ENCODE measurements at places on chromosomes 16 and 17.
A peak's percentile ranks its signal among the peaks of the same experiment; 100 is the strongest.

GRCh38 chr16:57271867-57272495 lies 12.5 kb downstream of the PLLP start:
- no peak for DNase-seq

GRCh38 chr16:87436225-87437172 lies 44.4 kb downstream of the MAP1LC3B start:
- no peak for DNase-seq

DNA sequence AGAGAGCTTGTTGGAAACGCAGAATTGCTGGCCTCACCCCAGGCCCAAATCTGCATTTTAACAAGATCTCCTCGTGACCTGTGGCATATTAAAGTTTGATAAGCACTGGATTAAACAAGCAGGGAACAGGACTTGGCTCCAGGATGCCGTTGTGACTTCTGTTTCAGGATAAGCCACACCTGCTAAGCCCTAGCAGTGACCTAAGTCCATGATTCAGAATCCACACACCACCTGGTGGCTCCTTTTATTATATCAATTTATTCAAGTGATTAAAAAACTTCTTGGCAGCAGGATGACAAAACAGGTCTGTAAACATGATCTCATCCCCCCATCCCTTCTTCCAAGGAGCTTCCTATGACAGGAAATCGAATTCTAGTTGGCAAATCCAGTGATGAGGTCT lies 9.1 kb downstream of the NAGPA start:
- DNase-seq = no peak

DNA sequence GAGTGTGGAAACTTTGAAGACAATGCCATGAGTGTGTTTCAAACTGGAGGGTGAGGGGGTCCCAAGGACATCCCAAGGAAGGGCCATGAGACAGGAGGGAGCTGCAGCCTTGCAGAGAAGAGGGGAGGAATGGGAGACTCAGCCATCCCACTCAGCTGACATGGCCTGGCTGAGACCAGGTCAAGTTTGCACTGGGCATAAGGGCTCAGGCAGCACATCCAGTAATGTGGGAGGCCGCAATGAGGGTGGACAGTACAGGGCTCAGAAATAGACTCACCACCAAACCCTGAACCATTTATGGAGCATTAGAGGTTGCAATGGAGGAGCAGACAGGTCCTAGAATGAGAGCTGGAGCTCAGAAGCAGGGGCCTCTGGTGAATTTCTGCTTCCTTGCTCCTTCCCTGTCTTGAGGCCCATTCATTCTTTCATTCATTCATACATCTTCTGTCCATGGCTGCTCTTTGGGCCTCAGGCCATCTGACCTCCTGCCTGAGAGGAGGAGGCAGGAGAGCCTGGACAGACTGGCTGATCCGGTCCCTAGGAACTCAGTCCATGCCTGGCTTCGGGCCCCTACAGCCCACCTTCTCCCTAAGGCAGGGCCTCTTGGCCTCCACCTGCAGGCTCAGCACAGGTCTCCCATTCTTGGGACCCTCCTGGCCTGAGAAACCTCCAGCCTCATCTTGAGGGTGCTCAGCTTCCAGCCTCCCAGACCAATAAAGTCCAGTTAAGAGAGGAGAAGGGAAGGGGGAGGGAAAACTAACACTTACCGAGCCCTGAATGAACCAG lies 70.5 kb upstream of the CDH5 start:
- DNase-seq = no peak

GRCh38 chr17:74592087-74592990 lies at the start of gene CD300LD:
Gene CD300LD, minus strand, starts transcription at chr17:74592283. Its CDS starts 81 bp downstream, at chr17:74592202.
- no peak for DNase-seq

DNA sequence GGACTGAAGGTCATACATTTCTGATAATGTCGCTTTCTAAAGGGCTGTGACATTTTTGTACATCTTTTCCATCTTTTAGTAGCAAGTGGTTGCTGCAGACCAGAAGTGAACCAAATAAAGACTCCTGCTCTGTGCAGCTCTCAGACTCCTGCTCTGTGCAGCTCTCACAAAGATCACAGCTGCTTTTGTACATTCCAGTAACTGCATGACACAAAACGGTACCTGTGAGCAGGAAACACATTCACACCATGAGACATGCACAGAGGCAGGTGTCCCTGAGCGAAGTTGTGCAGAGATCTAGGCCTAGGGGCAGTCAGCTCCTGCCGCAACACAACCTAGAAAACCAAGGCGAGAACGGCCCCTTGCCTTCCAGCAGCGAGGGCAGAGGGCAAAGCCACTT lies 67.5 kb downstream of the KLHDC4 start:
- DNase-seq = no peak

DNA sequence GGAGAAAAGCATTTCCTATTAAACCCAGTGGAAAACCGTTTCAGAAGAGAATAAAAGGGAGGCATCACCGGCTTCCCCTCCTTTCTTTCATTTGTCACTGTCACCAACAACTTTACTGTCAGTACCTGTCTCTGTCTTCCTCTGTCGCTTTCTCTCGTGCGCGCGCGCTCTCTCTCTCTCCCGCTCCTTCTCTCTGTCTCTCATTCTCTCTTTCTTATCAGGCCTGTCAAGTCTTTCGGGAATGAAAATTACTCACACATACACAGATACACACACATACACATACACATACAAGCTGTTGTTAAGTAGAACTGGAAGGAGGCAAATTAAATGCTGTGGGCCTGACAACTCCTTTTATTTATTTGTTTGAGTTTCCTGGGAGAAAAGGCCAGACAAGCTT lies 17.6 kb downstream of the MYOCD start:
- no peak for DNase-seq

- DNase-seq = peak; percentile 63
These were observed 18.8 kb upstream of the GAA start for GRCh38 chr17:80082403-80083135.

GRCh38 chr16:89093602-89094251 lies at the start of gene ACSF3:
Gene ACSF3, plus strand, starts transcription at chr16:89093852. Its CDS starts 6,830 bp downstream, at chr16:89100682.
- DNase-seq = no peak

DNA sequence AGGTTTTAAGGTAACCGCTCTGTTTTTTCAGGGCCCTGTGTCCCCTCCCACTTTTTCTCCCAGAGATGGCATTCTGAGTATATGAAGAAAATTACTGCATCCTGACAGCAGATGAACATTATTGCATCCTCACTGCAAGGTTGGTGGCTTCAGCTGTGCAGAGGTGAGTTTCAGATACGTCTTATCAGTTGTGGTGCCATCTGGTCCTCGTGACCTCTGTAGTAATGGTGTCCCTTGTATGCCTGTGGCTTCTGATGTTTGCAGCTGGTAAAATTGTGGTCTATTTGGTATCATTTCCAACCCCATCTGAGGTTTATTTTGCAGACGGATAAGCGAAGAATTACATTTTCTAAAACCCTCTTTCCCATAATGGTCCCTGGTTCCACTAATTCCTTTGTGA lies 417.0 kb downstream of the HS3ST3B1 start:
- no peak for DNase-seq

- DNase-seq = no peak
These were observed 2.3 kb downstream of the RPRML start for GRCh38 chr17:46976626-46977270.

DNA sequence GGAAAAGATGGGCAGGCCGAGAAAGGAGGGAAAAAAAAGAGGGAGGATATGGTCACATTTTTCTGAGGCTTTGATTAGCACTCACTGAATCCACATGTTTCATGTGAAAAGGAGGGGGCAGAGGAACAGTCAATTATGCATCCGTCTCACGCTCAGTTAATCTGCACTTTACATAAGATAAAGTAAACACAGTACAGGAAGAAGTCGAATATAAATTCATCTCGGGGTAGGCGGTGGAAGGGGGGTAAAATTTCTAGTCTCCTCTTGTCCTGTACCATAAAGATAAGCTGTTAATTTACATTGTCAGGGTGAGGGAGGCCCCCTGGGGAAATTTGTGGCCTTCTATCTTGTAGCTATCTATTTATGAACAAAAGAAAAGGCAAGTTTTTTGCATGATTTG lies 73.1 kb upstream of the CES5A start:
- no peak for DNase-seq

GRCh38 chr17:75262112-75262606 lies 480 bp downstream of the MRPS7 start:
- no peak for DNase-seq

DNA sequence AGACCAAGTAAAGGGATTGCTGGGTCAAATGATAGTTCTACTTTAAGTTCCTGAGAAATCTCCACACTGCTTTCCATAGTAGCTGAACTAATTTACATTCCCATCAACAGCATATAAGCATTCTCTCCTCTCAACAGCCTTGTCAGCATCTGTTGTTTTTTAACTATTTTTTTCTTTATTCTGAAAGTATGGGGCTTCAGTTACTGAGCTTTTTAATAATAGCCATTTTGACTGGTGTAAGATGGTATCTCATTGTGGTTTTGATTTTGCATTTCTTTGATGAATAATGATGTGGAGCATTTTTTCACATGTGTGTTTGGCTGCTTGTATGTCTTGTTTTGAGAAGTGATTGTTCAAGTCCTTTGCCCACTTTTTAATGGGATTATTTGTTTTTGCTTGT lies 2.5 kb downstream of the KRTAP2-2 start:
- DNase-seq = no peak

- no peak for DNase-seq
These were observed 73.3 kb downstream of the RPH3AL start for GRCh38 chr17:279331-279730.

DNA sequence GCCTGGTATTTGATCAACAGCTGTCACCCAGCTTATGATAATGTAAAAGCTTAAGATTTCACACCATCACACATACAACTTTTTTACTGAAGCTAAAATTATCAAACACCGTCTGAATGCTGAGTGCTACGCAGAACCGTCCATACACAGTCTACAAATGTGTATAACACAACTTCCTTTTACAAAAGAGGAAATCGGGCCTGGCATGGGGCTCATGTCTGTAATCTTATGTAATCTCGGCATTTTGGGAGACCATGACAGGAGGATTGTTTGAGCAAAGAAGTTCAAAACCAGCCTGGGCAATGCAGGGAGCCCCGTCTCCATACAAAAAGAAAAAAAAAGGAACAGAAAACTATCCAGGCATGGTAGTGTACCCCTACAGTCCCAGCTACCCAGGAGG lies 19.6 kb upstream of the QRICH2 start:
- DNase-seq = no peak

DNA sequence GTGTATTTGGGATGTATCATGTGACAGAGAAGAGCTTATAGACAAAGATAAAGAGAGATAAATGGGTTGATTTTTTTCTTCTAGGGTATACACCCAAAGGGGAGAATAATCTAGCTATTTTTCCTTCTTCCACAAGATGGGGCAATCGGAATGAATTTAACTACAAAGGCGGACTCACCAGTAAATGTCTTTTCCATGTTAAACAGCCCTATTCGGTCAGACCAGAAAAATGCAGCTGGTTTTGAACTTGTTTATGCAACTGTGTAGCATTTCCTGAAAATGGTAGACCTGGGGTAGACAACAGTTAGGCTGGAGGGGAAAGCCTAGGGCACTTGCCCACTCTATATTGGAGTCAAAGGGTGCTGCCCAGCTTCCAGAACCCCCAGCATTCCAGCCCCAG lies 477.1 kb downstream of the TOX3 start:
- DNase-seq = no peak

DNA sequence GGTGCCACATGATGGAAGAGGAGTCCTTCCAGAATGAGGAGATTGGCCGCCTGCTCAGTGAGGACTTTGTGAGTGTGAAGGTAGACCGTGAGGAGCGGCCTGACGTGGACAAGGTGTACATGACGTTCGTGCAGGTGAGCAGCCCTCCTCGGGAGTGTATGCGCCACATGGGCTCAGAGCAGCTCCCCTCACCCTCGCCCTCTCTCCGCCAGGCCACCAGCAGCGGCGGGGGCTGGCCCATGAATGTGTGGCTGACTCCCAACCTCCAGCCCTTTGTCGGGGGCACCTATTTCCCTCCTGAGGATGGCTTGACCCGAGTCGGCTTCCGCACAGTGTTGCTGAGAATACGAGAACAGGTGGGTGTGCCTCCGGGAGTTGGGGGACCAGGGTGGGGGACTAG lies 1.9 kb downstream of the SPATA20 start:
- DNase-seq = no peak

DNA sequence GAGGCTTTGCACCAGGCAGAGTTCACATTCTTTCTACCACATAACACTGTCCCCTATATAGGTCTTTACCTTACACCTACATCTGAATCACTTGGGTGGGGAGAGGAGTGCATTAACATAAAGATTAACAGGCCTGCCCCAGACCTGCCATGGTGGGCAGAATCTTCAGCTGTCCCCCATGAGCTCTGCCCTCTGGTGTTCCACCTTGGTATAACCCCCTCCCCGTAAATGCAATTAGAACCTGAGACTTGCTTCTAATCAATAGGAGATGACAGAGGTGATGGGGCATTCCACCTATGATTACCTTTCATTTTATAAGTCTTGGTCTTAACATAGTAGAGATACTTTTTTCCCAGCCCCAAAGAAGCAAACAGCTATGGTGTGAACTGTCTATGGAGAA lies 20.4 kb upstream of the GRIN2A start:
- no peak for DNase-seq

GRCh38 chr16:89244754-89245153 lies 27.3 kb downstream of the ZNF778 start:
- no peak for DNase-seq

DNA sequence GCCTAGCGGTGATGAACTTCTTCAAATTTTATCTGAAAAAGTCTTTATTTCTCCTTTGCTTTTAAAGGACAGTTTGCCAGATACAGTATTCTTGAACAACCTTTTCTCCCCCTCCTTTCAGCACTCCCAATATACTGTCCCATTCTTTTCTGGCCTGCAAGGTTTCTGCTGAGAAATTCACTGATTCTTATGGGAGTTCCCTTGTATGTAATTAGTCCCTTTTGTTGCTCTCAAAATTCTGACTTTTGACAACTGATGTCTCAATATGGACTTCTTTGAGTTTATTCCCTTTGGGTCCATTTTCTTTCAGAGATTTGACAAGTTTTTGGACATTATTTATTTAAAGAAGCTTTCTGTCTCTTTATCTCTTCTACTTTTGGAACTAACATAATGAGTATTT lies 39.4 kb downstream of the SDR42E1 start:
- no peak for DNase-seq

- DNase-seq = peak; percentile 72
These were observed 70.2 kb downstream of the PARN start for GRCh38 chr16:14559809-14560241.

DNA sequence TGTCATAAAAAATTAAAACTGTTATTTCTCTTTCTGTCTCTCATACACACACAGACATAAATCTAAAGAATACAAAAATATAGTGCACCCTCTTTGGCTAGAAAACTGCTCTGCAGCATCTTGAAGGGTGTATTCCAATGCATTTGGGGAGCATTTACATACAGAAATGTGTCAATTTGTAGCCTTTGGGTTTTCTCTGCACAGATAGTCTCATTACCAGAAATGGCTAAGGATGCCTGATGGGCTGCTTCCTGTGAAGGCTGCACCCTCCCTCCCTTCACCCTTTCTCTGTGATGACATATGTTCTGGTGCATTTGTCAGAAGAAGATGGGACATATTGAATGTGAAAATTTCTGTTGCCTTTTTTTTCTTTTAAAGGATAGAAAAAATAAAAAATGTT lies 1239.3 kb downstream of the CDH11 start:
- DNase-seq = no peak

DNA sequence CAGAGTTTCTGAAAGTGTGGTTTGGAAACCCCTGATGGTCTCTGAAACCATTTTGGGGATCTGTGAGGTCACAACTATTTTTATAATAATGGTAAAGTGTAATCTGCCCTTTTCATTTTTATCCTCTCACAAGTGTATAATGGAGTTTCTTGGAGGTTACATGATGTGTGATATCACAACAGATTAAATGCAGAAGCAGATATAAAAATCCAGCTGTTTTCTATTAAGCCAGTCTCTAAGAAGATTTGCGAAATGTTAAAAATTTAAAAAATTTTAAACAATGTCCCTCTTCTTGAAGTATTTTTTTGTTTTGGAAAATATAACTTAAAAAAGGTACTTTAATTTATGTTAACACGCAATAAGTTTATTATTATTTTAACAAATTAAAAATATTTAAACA lies 48.7 kb downstream of the RPGRIP1L start:
- no peak for DNase-seq

Data from HL-60 (cell line).